ENCODE measurements at places on chromosomes 7 and 10.

GRCh38 chr10:21369697-21370096 lies 155.8 kb downstream of the SKIDA1 start:
- DNase-seq = no peak

DNA sequence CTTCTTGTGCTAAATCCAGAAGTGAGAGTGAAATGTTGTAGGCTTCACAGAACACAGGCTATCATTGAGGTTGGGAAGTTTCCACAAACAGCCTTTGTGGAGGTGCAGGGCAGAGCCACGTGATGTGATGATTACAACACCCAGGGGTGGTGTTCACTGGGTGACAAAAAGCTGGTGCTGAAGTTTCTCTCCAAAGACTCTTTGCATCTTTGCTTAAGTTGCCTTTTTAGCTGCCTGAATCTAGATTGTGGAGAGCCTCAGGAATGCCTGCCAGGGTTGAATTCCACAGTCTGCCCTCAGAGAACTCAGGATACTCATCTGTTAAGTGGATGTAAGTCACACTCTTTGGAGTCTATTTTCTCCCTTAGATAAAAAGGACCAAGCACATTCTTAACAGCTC lies 56.3 kb downstream of the PLXNA4 start:
- DNase-seq = no peak

- no peak for DNase-seq
Measured at GRCh38 chr10:111543854-111544253, 467.0 kb downstream of the ADRA2A start.

- no peak for DNase-seq
Measured at GRCh38 chr10:3473271-3473670, 300.7 kb upstream of the PITRM1 start.

DNA sequence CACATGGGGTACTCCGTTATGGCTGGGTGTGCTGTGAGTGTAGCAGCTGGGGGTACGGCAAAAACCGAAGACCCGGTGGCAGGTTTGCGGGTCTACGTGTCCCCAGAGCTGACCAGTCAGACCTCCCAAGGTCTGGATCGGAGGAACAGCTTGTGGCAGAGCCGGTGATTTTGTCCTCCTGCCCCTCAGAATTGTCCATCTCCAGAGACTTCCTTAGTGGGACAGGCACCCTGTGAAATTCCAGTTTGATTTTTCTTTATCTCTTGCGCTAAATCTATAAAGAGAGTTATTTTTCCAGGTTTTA lies 1.0 kb downstream of the EIF3B start:
- no peak for DNase-seq

DNA sequence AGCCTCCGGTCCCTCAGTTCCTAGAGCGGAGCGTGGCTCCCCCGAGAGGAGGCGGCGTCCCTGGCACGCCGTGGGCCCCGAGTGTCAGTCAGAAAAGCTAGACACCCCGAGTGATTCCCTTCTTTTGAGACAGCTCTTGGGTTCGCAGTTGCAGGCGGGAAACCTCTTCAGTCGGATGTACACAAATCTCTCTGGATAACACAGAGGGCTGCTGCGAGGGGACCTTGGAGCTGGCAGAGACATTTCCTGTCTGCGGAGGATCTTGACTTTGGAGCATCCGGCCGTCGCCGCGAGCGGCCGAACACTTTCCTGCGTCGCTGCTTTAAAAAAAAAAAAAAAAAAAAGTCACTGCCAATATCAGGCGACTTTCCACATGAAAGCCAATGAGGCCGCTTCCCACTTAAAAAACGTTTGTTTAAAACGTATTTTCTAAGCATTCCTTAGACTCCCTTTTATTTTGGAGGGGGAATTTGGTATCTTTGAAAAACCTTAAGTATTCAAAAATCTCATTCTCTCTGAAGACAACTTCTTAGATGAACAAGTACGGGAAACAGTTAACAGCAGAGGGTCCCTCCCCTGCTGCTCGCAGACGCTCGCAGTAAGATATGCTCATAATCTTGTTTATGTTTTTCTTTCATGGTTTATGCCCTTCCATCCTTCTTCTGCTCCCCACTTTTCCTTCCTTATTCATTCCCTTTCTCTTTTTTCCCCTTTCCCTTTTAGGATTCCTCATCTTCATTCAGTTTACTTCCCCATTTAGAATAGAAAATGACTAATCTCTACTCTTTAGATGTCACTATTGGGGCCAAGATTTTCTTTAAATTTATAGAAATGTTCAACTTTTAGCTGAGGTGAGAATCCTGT lies 10.0 kb downstream of the HHEX start:
- DNase-seq = peak; percentile 39

Measured in stimulated activated naive CD8-positive, alpha-beta T cell treated with anti-CD3 and anti-CD28 coated beads, Interleukin-15, Interleukin-2, amounts not matched to agents 100 U/mL and 50 U/mL, for 24 hours (primary cell).